Amygdala (tissue), 56 donors: ENCODE measurements at places on chromosomes 4 and X.
A peak's percentile ranks its signal among the peaks of the same experiment; 100 is the strongest.

DNA sequence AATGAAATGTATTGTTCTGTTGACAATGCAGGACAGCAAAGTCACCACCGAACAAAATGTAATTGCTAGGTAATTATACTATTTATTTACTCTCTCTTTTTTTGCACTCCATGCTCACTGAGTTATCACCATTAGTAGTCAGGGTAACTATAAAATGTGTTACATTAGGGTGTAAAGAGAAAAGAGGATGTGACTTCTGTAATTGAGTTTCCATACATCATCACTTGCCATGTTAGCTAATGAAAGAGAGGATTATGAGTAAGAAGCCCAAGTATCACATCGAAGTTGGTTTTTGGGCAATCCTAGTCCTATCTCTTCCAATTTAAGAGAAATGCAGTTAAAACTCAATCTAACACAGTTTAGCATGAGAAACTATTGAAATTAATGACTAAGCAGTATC lies 7.6 kb downstream of the ZXDA start:
- DNase-seq, result no peak

- no peak for DNase-seq
These were observed 165.7 kb upstream of the CASK start for GRCh38 chrX:42089031-42089430.

GRCh38 chr4:24370421-24370820 lies 213.9 kb downstream of the DHX15 start:
- DNase-seq, result no peak

- no peak for DNase-seq
These were observed 124.2 kb upstream of the MBNL3 start for GRCh38 chrX:132612821-132613564.

DNA sequence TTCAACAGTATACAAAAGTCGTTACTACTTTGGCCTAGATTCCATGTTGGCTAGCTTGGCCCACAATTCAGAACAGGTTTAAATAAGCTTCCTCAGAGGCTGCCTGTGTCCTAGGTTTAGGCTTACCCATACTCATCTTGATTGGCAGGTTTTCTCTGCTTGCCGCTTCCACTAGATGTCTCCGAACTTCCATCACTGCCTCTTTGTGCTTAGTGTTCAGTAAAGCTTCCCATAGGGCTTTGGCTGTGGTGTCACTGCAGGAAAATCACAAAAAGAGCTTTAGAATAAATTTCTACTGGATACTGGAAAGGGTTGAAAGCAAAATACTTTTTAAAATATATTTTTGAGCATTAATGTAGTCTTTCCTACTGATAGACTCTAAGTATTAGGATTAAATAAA lies 52.4 kb downstream of the SCFD2 start:
- no peak for DNase-seq

DNA sequence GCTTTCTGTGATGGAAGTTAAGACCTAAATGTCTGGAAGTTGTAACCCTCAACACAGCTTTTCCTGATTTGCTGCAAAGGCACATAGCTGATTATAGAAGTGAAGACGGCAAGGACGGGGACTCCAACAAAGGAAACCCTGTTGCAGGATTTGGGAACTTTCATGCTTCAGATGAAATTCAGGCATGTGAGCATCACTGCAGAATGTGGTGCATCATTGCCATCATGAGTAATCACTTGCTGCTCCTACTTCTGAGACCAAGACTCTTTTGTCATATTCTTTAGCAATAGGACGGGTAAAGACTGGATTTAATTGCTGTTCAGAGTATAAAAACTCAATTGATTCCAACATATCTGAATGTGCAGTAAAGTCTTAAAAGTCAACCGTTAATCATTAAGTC lies 35.8 kb downstream of the YIPF6 start:
- no peak for DNase-seq

DNA sequence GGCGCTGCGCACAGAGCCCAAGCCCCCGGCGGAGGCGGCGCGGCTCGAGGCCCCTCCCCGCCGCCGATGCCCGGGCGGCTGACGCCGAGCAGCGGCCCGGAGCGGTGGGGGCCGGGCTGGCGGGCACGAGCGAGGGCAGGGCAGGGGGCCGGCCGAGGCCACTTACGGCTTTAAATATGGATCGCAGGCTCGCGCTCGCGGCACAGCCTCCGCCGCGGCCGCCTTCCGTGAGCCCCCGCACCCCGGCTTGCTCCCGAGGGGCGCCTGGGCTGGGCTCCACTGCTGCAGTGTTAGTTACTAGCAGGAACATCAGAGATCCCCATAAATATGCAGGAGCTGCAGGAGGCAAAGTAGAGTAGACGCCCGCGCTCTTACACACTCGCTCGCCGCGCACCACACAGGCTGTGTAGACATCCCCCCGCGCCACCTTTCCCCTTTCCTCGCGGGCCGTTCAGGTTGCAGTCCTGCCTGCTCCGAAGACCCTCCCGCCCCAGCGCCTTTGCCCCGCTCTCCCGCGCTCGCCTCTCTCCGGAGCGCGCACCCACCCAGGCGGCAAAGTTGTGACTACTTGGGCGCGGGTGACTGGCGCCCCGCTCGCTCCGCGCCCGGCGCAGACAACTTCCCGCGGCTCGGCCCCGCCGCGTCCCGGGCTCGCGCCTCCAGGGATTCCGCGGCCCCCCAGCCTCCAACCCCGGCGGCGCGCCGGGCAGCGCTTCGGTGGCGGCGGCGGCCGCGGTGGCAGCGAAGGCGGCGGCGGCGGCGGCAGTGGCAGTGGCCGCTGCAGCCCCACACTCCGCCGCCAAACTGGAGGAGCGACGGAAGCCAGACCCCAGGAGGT lies 152.0 kb upstream of the SLC4A4 start:
- DNase-seq, result peak; percentile 33

GRCh38 chr4:86720508-86721068 lies 126.5 kb downstream of the PTPN13 start:
- no peak for DNase-seq

GRCh38 chrX:119758731-119759247 lies 401 bp downstream of the SOWAHD start:
- peak; percentile 30 for DNase-seq

DNA sequence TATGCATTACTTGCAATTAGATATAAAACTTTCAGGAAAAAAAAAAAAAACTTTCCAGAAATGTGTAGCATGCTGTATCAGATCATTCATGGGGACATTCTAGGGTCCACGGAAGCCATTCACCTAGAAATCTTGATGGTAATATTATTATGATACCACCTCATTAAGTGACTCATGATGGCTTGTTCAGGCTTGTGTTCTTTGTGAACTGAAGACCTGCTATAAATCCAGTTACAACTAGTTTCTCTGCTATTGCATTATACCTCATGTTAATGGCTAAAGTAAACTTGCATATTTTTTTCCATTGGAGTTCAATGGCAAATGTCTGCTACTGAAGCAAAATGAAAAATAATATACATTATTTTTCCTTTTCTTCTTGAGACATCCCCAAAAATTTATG lies 35.3 kb upstream of the PTPN13 start:
- no peak for DNase-seq

GRCh38 chr4:139470997-139471665 lies 17.2 kb downstream of the RAB33B start:
- no peak for DNase-seq

GRCh38 chrX:112087545-112087944 lies 5.0 kb upstream of the TRPC5 start:
- DNase-seq, result no peak

DNA sequence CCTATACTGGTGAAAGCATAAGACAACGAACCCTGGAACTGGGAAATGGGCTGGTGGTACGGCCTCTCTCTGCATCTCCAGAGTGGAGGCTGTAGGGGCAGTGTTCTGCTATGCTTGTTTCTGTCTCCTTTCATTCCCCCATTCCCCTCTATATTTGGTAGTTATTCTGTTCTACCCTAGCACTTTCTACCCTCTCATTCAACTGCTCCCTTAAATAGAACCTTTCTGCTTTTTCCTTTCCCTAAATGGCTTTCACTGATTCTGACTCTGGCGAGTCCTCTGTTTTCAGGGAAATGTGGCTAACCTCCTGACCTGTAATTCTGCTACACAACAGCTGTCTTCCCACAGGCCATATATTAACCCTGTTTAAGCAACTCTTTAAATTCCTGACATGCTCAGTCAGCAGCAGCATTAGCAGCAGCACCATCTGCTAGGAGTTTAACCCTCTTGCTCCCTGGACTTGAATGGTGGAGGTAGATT lies 94.2 kb downstream of the CXCL13 start:
- DNase-seq, result no peak

- no peak for DNase-seq
These were observed 33.5 kb downstream of the PTPN13 start for GRCh38 chr4:86627462-86628135.

GRCh38 chrX:12245650-12246645 lies 107.7 kb downstream of the FRMPD4 start:
- no peak for DNase-seq
